ENCODE measurements at places on chromosomes 13 and 19.
A peak's percentile ranks its signal among the peaks of the same experiment; 100 is the strongest.

GRCh38 chr13:49571299-49572240 is 13.8 kb downstream of the RCBTB1 start:
- DNase-seq, result no peak

- peak; percentile 8 for DNase-seq
Measured at GRCh38 chr13:60922576-60923231, 492.9 kb downstream of the PCDH20 start.

- DNase-seq, result no peak
Measured at GRCh38 chr19:2616741-2617392, 85.6 kb downstream of the GNG7 start.

- no peak for DNase-seq
Measured at GRCh38 chr13:50995854-50996253, 86.3 kb downstream of the RNASEH2B start.

GRCh38 chr13:59474696-59475095 is 689.0 kb downstream of the DIAPH3 start:
- no peak for DNase-seq

DNA sequence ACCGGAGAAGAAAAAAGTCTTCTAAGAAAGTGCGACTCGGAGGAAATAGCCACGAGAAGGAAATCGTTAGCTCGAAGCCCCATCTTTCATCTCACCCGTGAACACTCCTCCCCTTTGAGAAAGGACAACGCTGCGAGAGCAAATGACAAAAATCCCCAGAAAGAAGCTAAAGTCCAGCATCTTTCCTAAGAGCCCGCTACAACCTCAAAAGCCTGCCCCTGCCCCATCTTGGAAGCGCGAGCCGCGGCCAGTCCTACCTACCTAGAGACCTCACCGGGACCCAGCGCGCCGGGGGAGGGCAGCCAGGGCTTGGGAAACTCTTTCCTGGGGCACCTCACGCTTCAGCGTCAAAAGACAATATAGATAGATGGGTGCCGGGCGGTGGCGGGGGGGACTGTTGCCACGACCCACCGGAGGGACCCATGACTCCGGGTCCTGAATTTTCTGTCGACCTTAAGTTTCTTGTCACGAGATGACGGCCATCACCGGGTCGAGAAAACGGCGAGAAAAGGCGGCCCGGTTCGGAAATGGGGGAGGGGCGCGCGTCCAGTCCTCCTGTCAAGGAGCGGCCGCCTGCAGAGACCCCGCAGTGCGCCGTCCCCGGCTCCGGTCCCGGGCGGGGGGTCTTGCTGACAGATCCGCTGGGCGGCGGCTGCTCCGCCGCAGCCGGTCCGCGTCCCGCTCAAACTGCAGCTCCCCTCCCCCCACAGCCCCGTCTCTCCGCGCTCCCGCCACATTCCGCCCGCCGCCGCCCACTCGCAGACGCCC is 65.9 kb downstream of the KCNRG start:
- DNase-seq, result peak; percentile 58

DNA sequence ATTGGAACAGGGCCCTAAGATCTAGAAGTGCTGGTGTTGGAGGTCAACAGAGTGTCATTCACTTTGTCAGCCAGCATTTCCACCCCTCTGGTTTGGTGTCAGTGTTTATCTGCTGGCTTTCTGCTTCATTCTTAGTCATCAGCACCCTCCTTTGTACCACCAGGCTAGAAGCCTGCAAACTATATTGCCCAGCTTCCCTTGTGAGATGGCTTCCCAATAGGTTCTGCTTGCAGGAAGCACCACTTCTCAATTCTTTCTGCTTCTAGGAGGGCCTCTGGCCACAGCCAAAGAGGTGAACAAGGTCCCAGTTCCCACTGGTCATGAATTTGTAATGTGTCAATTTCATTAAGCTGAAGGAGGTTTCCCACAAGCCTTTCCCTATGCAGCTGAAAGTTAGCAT is 36.4 kb upstream of the CALM3 start:
- DNase-seq, result no peak

GRCh38 chr19:18452386-18452785 is 14.5 kb upstream of the ISYNA1 start:
- DNase-seq, result no peak

- no peak for DNase-seq
Measured at GRCh38 chr19:791567-792305, 5.5 kb upstream of the PTBP1 start.

GRCh38 chr19:1407528-1408299 is at the start of gene DAZAP1:
DAZAP1 (plus strand) TSS chr19:1407586; CDS start chr19:1407774, 188 bp downstream.
- DNase-seq, result peak; percentile 47

- DNase-seq, result no peak
Measured at GRCh38 chr19:12465211-12465610, 19.4 kb downstream of the ZNF709 start.

Data from epithelial cell of esophagus (primary cell).